Activated T-helper 1 cell treated with Interleukin-2 at 50 U/mL for 16 hours (primary cell): ENCODE measurements at places on chromosomes 1 and 21.

GRCh38 chr1:171213559-171214454 is 28.7 kb downstream of the FMO2 start:
- DNase-seq, result no peak

DNA sequence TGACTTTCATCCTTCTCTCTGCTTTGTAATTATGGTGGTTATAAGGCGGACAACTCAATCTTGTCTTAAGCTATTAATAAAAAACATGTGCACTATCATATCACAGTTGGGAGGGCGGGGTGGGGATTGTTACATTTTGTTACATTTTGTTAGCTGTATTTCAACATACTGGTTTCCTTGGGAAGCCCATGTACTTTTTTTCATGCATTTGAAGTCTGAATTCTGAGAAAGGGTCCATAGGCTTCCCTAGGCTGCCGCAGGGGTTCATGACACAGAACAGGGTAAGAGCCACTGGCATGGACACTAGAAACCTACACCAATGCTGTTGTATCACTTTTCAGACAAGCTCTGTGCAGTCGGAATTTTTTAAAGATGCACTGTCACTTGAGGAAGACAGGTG is 178.8 kb downstream of the ETS2 start:
- no peak for DNase-seq

DNA sequence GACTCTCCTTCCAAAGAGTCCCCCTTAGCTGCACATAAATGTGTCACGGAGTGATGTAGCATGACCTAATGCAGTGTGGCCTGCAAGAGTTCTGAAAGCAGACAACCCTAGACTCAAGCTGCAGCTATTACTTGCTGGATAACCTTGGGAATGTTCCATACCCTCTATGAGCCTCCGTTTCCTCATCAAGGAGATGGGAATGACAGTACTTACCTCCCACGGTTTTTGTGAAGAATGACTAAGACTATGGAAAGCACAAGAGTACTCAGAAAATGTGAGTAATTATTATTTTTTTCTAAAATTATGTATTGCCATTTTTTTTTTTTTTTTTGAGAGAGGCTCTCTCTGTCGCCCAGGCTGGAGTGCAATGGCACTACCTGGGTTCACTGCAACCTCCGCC is 3.0 kb downstream of the TTC39A start:
- no peak for DNase-seq

DNA sequence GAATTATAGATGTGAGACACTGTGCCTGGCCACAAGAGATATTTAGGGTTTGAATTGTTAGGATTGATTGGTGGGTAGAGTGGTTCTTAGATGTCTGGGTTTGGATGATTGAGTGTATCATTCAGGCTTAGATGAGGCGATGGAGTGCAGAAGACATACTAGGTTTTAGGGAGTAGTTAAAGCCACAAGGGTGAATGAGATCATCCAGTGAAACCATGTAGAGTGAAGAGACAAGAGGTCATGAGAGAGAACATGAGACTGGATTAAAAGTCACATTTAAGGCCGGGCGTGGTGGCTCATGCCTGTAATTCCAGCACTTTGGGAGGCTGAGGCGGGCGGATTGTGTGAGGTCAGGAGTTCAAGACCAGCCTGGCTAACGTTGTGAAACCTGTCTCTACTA is 37.2 kb downstream of the ZFYVE9 start:
- DNase-seq, result no peak

DNA sequence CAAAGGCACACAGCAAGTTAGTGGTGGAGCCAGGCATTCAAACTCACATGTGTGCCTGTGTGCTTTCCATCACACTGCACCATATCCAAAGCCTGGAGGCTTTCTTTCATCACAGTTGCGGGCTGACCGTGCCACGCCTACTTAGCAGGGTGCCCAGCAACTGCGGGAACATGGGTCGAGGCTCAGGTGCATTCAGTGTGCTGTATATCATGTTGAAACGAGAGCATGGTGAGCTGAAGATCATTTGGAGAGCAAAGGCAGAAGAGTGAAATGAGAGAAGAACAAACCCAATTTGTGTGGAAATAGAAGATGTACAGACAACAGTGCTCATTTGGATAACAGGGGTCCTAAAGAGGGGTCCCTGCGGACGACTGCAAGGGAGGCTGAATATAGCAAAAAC is 46.5 kb downstream of the FAM78B start:
- no peak for DNase-seq

DNA sequence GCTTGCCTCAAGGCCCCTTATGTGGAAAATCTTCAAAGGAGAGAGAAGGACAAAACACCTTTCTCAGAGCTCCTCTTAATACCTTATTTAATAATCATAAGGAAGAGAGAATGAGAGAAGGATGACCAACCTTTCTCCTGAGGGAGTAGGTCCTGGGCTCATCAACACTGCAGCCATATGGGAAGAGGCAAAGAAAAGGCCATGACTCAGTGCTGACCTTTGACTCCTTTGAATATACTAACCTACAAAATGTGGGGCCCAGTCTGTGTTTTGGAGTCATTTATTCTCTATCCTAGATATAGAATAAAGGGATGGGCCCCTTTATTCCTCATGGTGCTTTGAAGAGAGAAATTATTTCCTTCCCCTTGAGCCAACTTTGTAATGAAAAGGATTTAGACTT is 38.3 kb downstream of the CAMSAP2 start:
- DNase-seq, result no peak

- DNase-seq, result no peak
These were observed 23.4 kb downstream of the POFUT2 start for GRCh38 chr21:45264146-45264911.

DNA sequence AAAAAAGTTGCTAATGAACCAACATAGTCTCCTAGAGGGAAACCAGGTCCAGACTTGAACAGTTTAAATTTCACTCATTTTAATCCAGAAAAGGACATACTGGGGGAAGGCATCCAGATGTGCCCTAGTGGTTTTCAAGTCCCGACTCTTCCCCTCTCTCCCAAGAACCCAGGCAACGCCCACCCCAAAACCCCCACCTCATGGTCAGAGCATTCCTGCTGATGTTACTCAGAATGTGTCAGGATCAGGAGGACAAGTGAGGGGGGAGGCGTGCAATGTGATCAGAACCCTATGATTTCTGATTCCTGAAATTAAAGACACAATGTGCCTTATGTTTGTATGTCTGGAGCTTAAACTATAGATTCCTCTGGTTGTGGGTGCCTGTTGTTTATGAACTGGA is 1.6 kb upstream of the CTSK start:
- DNase-seq, result no peak

DNA sequence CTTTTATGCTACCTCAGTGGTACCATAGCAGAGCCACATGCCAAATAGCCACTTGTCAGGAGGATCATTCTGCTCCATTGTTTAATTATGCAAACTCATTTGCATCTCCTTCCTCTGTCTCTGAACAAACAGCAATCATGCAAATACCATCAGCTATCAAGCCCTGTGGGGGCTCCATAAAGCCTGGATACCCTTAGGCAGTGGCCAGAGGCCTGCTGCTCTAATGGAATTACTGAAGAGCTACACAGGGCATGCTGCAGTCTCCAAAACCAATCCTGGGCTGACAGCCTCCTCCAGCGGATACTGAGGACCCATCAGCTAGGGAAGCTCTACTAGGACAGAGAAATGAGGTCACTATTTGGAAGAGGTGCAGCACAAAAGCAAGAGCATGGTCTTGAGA is 376.3 kb downstream of the KCNH1 start:
- DNase-seq, result no peak

GRCh38 chr1:152039461-152039860 is 2.7 kb upstream of the S100A11 start:
- DNase-seq, result no peak

DNA sequence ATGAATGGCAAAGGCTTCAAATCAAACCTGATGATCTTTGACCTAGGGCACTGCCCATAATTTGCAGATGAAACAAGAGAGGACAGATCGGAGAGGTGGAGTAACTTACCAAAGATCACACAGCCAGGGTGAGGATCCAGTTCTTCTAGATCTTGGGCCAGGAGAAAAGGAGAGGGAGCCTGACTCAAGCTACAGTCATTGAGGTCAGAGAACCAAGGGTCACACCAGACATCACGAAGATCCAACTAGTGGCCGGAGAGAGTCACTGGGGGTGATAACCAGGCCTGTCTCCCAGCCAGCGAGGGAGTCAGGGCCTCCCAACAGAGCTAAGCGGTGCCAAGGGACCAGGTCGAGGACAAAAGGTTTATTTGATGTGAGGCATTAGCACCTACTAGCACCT is 115.0 kb downstream of the RIPK4 start:
- DNase-seq, result no peak

DNA sequence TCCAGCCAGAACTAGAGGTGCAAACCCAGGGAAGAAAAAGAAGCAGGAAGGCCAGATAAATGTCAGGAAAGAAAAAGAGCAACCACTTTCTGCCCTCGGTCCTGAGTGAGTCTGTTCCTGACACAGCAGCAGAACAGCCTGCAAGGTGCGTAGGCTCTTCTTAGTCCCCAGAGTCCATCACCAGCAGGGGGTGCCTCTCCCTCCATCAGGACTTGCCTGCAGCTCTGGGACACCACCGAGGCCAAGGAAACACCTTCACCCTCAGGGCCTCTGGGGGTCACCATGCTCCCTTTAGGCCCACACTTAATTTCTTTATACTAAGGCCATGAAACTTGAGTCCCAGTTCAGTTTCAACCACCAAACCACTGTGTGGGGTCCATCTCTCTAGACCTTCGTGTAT is 43.7 kb upstream of the NFASC start:
- DNase-seq, result no peak

- no peak for DNase-seq
These were observed 37.6 kb upstream of the CLIC4 start for GRCh38 chr1:24707687-24708086.

GRCh38 chr1:43564551-43565348 is 34.1 kb downstream of the PTPRF start:
- DNase-seq, result no peak
